ENCODE measurements at places on chromosomes 7 and 10. TPM values are rescaled to one million over a fixed set of nuclear protein-coding genes. Genes with fewer than 3 reads are reported as not detected.

POLR2J2 gene
- 15.0 TPM for total RNA-seq

PTTG1IP2 gene
- total RNA-seq, result not detected

EN2 gene
- not detected for total RNA-seq

PHYHIPL gene
- total RNA-seq, result not detected

ST8SIA6 gene
- 3.3 TPM for total RNA-seq

GRCh38 chr10:78787125-78787524 lies 281.6 kb upstream of the ZMIZ1 start:
- DNase-seq, result no peak

- DNase-seq, result no peak
Observed at GRCh38 chr7:90473814-90474213, 4.4 kb downstream of the PTTG1IP2 start.

- no peak for DNase-seq
Observed at GRCh38 chr7:46233585-46234329, 312.7 kb upstream of the IGFBP3 start.

- no peak for DNase-seq
Observed at GRCh38 chr10:99720387-99720786, 11.5 kb downstream of the COX15 start.

GRCh38 chr7:38309555-38309954 lies 36.1 kb upstream of the TARP start:
- DNase-seq, result no peak

DNA sequence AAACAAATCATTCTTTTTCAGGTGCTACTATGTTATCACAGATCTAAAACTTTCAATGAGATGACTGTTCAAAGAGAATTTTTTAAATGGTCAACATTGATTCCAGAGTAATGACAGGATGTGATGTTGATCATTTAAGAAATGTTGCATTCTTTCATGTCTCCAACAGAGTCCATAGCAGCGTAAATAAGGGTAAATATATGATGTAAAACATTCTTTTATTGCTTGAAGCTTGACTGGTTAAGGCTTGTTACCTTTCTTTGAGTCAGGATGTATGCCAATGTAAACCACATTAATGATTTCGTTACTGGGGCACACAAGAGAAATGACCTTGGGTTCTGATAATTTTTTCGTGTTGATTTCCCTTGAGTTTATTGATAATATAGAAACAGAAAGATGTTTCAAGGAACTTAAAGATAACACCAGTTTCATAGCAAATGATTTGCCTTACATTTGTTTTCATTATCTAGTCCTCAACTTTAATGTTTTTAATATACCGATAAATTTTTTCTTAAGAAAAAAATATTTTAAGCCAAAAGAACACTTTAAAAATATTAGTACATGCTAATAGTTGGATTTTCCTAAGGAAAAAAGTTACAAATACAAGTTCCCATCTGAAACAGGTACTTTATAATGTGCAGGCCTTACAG lies 3.5 kb downstream of the STK17A start:
- DNase-seq, result no peak

DNA sequence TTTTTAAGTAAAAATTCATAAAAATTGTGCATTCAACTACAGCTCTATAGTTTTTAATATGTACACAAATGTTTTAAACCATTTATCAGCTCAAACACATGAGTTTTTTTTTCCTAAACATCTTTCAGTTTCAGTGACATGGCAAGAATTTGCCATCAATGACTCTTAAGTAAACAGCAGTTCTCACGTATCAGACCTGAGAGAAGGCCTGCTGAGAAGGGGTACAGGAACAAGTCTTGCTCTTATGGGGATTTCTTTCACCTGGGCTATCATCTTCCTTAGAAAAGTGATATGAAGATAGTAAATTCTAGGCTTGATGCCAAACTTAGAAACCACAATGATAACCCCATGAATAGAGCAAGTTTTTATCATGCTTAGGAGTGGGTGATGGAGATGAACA lies 467.8 kb downstream of the ARL4A start:
- no peak for DNase-seq

- no peak for DNase-seq
Observed at GRCh38 chr7:98779800-98780587, 89.8 kb downstream of the TMEM130 start.
